Activated T-cell treated with anti-CD3 and anti-CD28 coated beads, Interleukin-2, amount 50 U/mL, for 1 hour (primary cell): ENCODE measurements at places on chromosomes 1 and 21.

DNA sequence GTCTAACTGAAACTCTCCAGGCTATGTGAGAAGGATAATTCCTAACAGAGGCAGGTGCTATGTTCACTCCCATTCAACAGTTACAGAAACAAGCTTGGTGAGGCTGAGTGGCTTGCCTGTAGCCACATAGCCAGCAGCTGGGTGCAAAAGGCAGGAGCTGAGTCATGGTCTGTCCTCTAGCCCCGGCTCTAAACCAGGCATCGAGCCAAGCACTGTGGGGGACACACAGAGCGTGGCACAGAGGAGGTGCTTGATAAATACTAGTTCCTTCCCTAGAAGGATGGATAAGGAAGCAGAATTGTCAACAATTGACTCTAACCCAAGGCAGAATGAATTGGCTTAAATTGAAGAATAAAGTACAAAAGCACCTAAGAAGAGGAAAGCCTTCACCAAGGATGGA is 10.4 kb upstream of the KCNA2 start:
- DNase-seq, result no peak

GRCh38 chr1:62654744-62655143 is 33.4 kb downstream of the DOCK7 start:
- no peak for DNase-seq

GRCh38 chr21:31599013-31599412 is 60.5 kb upstream of the SOD1 start:
- DNase-seq, result no peak

- no peak for DNase-seq
These were observed 110.0 kb upstream of the SERBP1 start for GRCh38 chr1:67540025-67540732.

DNA sequence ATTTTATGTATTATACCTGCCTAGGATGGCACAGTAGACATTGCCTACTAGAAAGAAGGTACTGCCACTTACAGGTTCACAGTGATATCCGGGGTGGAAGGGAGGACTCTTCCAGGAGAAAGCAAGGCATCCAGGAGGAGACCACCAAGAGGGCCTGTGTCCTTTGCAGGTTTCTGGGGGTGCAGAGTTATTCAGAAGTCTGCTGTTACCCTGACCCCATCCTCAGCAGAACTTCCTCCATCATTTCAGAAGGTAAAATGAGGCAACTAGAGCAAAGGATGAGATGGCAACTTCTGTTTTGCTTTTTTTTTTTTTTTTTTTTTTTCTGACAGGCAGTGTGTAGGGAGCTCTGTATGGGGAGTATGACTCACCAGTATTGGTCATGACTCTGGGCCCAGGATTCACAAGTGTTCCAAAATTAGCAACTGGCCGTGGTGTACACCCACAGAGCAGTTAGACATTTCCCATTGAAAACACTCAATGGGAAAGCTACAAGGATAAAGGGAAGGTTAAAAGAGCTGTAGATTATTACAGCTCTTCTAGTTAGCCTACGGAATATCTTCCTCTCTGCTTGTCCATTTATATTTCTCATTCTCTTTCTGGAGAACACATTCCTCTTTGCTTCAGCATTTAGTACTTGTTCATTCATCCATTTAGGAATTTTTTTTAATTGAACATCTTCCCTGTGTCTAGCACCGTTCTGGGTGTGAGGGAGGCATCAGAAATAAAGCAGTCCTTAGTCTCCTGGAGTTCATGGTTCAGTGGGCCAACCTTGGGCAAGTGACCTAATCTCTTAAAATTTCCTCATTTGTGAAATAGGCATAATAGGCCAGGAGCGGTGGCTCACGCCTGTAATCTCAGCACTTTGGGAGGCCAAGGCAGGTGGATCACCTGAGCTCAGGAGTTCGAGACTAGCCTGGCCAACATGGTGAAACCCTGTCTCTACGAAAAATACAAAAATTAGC is 50.5 kb upstream of the PPP2R5A start:
- DNase-seq, result no peak

DNA sequence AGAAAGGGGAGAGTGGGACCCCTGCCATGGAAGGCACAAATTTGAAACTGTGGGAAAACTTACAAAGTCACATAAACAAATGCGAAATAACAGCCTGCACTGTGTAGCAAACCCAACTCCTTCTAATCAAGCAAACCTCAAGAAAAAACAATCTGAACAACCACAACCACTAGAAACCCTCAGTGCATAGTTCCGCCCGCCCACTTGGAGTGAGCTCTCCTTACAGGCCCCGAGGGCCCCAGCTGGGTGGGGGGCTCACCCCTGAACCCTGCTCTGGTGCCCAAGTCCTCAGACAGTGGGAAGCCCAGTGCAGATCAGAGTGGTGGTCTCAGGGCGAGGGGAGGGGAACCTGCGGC is 931 bp upstream of the MXRA8 start:
- DNase-seq, result no peak

- DNase-seq, result no peak
These were observed 157.7 kb downstream of the ROR1 start for GRCh38 chr1:63931468-63931867.

GRCh38 chr1:26696654-26697430 is 1.0 kb downstream of the ARID1A start:
- peak; percentile 78 for DNase-seq

DNA sequence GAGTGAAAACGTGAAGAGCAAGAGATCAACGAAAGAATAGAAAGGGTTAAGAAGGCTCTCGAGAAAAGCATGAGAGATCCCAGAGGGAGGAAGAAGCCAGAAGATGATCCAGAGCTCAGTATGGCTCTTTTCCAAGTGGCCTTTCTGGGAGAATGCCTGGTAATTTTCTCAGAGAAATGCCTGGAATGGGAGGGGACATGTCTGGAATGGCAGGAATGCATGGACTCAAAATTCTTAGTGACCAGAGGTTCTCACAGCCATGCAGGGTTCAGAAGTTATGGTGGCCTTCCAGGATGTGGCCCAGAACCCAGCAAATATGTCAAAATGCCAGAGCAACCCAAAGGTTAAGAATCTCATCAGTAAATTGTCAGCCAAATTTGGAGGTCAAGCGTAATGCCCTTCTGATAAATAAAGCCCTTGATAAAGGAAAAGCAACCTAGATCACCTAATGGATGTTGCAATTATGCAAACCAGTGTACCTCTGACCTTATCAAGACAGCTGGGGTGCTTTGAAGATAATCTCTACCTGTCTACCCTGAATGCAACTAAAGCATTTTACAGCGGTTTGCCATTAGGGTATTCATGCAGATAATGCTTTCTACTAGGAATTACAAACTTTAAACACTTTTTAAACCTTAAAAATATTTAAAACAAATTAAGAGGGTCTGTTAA is 53.1 kb downstream of the NBPF6 start:
- DNase-seq, result no peak

- no peak for DNase-seq
These were observed 762.1 kb upstream of the NEGR1 start for GRCh38 chr1:73044241-73045036.

GRCh38 chr1:156126043-156126629 is 11.6 kb downstream of the LMNA start:
- peak; percentile 73 for DNase-seq
